ENCODE measurements at places on chromosomes 3 and 15. TPM values are rescaled to one million over a fixed set of nuclear protein-coding genes. Genes with fewer than 3 reads are reported as not detected.
A peak's percentile ranks its signal among the peaks of the same experiment; 100 is the strongest.

- DNase-seq = no peak
Observed at GRCh38 chr3:11791339-11792200, 55.1 kb downstream of the TAMM41 start.

- no peak for DNase-seq
Observed at GRCh38 chr3:141469720-141470119, 17.1 kb upstream of the RASA2 start.

DNA sequence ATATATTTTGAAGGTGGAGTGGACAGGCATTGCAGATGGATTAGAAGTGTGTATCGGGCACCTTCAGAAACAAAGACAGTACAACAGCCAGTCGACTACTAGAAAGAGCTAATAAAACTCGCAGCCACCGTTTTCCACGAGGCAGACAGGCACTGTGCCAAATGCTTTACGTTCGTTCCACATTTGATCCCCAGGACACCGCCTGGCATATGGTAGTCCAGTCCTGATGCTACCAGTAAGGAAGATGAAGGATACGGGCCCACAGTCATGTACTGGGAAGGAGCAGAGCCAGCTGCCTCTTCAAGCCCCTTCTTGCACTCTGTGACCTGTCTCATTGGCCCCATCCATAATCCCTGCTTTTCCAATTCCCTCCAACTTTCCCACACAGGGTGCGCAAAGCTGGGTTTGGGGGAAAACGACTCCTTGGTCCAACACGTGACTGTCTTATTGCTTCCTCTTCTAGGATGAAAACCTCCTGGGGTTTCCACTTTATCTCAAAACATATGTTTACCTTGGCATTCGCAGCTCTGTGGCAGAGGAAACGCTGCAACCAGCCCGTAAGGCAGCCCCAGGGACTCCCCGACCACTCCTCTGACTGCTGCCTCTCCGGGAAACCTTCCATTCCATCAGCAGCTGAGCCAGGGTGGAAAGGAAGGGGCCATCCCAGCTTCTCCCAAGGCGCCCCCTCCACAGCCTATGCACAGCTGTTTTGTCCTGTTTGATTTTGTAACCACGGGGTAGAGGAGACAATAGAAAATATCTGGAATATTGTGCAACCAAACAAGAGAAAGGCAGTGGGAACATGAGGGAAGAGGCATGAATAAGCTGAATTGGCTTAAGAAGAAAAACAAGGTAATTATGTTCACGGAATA lies 107.4 kb downstream of the ADAMTS17 start:
- DNase-seq = peak; percentile 42

SLC28A2 gene
- 0.03 TPM for polyA plus RNA-seq

GRCh38 chr3:51687431-51688205 lies 16.6 kb downstream of the TEX264 start:
- no peak for DNase-seq

- no peak for DNase-seq
Observed at GRCh38 chr3:49871531-49872153, 1.9 kb upstream of the CAMKV start.

Data from adrenal gland (tissue), 19 donors.